ENCODE measurements at places on chromosomes 6 and 20. TPM values are rescaled to one million over a fixed set of nuclear protein-coding genes. Genes with fewer than 3 reads are reported as not detected.
A peak's percentile ranks its signal among the peaks of the same experiment; 100 is the strongest.

- no peak for DNase-seq
Measured at GRCh38 chr6:51618563-51618962, 468.9 kb downstream of the PKHD1 start.

GRCh38 chr20:44442298-44443070, 33.2 kb upstream of the TTPAL start:
- DNase-seq = no peak

- no peak for DNase-seq
Measured at GRCh38 chr6:122604676-122605075, 5.5 kb upstream of the PKIB start.

GRCh38 chr6:30845183-30845582, 39.1 kb upstream of the DDR1 start:
- DNase-seq = no peak

GRCh38 chr6:72084992-72085569, 198.7 kb downstream of the RIMS1 start:
- no peak for DNase-seq

DNA sequence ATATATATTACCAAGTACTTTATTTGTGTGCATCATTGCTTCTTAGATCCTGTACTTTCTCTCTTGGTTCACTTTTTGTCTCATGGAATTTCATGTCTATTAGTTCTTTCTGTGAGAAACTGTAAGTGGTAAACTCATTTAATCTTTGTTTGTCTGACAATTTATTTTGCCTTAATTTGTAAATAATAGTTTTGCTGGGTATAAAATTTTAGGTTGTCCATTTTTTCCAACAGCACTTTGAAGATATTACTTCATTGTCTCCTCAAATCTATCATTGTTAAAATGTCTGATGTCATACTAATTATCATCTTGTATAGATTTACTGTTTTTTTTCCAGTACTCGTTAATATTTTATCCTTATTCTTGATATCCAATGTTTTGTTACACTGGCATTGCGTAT, 205.2 kb upstream of the CDYL start:
- no peak for DNase-seq

GRCh38 chr6:73032586-73032985, 192.7 kb downstream of the KHDC1L start:
- DNase-seq = peak; percentile 9

The C20orf202 gene
- total RNA-seq = not detected

The ATP9A gene
- total RNA-seq = 37.6 TPM

DNA sequence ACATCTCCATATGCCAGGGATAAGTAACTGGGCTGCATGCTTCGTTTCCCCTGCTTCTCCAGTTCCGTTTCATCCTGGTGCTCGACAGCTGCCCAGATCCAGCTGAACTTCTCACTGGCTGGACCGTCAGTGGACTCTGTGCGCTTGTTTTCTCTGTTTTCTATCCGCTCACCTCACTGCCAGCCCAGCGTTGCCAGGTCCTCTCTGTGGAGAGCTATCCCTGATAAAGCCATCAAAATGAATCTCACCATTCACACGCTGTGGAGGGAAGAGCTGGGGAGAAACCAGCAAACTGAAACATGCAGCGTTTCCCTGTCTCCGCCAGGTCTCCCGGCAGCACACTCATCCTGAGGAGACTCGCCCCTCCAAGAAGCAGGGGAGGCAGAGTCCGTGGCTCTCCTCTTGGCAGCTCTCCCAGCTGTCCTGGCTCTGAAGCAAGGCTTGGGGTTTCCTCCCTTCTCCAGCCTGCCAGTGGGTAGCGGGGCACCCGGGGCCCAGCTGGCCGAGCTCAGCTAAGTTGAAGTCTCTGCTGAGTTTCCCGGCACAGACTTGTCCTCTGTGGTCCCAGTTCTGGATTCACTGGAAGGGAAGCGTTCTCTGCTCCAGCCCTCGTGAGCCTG, 160.9 kb downstream of the DTNBP1 start:
- peak; percentile 64 for DNase-seq

The ADAM33 gene
- 0.41 TPM for total RNA-seq

- DNase-seq = no peak
Measured at GRCh38 chr20:23644164-23644563, 6.4 kb upstream of the CST3 start.

DNA sequence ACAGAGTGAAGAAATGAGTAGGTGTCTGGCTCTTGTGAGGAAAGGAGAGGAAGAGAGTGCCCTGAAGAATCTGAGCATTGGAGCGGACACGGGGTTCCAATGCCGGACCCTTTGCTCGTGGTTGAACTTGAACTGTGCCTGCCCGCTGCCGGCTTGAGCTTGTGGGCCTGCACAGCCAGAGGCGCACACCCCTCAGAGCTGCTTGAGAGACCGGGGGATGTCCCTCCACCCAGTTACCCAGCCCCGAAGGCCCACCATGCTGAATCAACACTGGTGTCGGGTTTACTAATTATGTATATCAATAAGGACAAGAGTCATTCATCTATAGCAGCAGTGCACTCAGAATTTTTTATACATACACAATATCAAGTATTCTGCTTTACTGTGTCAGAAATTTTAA, 218.3 kb upstream of the CST7 start:
- no peak for DNase-seq

DNA sequence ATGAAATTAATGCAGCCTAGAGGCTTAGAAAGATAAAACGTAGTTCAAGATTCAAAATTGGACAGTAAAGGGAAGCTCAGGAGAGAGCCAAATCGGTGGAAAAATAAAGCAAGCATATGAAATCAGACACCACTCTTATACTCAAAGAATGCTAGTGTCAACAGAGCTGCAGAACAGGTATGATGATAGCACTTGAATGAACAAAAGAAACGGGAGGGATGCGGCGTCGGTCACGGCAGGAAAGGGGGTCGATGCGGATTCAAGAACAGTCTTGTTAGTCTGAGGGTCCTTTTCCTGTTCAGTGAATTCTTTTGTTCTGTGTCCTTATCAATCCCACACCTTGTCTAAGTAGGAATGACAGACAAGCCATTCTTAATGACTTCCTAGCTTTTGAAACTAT, 114.4 kb downstream of the FOXC1 start:
- DNase-seq = no peak

The PRDM1 gene
- total RNA-seq = 2.7 TPM

- DNase-seq = no peak
Measured at GRCh38 chr20:34948030-34948429, 7.6 kb downstream of the GSS start.

The OR12D3 gene
- not detected for total RNA-seq

The MYH7B gene
- 0.04 TPM for total RNA-seq

The TCFL5 gene
- total RNA-seq = 5.4 TPM

The TMEM244 gene
- total RNA-seq = not detected

DNA sequence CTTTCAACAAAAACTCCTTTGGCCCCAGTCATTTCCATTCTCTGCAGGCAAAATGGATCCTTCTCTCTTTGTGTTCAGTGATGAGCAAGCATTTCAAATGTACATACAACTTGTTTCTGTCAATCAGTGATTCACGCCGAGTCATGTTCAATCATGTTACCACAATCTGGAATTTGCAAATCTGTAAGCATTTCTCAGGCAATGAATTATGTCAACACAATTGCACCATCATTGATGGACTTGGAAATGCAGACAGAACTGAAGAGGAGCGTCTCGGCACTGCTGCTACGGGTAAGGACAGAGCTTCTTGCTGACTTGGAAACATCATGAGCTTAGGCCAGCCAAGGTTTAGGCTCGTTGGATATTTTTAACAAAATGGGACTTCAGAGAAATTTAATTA, 132.8 kb upstream of the AGPAT4 start:
- peak; percentile 83 for DNase-seq

GRCh38 chr6:20367743-20368485, 33.8 kb upstream of the E2F3 start:
- DNase-seq = no peak

- DNase-seq = no peak
Measured at GRCh38 chr6:128725271-128726233, 157.4 kb upstream of the LAMA2 start.

DNA sequence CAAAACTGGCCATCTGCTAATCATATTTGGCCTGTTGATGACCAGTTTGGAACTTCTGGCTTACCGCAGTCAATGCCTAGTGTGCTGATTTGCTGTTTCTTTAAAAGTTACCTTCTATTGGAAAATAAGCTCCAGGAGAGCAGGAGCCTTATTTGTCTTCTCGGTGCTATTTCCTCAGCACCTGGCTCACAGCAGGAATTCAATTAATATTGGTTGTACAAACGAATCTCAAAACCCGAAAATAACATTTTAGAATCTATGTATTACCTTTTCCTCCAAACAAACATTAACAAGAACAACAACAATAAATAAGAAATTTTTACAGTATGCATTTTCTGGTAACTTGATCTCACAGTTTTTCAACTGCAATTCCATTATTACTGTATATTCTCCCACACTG, 1080.7 kb upstream of the MAP3K7 start:
- DNase-seq = no peak

DNA sequence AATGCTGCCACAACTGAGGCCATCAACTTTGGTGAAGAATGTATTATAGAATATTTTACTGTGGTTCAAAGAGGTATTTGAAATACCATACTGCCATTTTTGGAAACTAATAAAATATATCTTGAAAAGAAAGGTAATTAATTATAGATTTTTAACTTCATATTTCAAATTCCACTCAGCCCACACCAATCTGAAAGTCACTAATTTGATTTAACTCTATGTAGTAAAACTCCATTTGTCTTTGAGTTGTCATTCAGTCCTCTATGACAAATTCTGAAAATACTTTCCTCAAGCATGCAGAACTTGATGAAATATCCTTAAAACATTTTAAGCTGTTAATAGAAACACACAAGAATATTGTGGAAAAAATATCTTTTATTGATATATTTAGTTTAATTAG, 1196.7 kb upstream of the CITED2 start:
- no peak for DNase-seq

- DNase-seq = no peak
Measured at GRCh38 chr6:37092923-37093727, 76.8 kb upstream of the PIM1 start.

The LY6G6D gene
- not detected for total RNA-seq

DNA sequence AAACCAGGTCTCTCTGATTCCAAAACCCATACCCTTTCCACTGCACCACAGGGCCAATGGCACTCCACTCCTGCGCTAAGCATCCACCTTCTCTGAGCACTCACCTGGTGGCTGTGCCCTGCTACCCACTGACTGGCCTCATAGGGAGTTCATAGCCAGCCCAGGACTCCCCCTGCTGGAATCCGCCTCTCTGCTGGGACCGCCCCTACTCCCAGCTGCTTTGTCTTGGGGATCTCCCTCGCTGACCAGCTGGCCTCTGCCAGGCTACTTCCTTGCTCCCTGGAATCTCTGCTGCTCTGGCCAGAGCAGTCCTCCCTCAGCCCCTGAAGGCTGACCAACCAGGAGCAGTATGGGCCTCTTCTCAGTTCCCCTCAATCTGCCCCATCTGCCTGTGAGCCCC, 129.7 kb downstream of the FAXC start:
- no peak for DNase-seq

DNA sequence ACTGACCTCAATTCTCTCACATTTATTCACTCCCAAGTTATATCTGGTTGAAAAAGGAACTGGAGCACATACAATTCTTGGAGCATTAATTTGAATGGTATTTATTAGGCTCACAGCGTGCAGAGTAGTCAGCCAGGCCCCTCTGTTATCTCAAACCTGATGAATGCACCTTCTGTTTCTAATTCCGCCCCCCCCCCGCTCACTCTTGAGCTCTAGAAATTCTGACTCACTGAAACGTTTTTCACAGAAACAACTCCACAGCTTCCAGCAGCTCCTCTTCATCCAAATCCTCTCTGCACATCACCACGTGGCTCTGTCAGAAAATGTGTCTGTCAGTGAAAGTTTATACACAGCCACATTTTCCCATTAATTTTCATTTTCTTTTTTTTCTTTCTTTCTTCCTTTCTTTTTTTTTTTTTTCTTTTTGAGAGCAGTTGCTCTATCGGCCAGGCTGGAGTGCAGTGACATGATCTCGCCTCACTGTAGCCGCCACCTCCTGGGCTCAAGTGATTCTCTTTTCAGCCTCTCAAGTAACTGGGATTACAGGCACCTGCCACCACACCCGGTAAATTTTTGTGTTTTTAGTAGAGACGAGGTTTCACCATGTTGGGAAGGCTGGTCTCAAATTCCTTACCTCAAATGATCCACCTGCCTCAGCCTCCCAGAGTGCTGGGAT, 109.4 kb downstream of the TBXT start:
- no peak for DNase-seq

DNA sequence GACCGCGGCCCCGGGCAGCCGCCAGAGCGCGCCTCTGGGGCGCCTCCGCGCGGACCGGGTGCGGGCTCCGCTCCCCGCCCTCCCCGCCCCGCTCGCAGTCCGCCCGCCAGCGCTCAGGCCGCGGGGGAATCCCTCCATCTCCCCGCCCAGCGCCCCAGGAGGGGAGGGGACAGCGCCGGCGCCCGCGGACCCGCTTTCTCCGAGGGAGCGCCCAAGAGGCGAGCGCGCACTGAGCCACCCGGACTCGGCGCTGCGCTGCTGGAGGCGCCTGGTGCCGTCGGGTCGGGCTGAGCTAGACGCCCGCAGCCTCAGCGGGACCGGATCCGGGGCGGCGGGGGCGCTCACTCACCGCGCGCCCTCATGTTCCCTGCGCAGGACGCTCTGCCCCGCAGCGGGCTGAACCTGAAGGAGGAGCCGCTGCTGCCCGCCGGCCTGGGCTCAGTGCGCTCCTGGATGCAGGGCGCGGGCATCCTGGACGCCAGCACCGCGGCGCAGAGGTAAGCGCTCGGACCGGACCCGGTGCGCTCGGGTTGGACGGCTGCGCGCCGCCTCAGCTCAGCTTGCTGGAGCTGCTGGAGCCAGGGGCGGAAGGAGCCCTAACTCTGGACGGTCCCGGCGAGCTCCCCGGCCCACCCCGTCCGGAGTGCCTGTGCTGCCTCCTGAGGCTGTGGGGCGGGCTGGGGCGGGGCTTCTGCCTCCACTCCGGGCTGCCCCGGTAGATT, 867 bp downstream of the EBF4 start:
- DNase-seq = no peak

GRCh38 chr20:31823360-31824124, 4.4 kb downstream of the MYLK2 start:
- no peak for DNase-seq

DNA sequence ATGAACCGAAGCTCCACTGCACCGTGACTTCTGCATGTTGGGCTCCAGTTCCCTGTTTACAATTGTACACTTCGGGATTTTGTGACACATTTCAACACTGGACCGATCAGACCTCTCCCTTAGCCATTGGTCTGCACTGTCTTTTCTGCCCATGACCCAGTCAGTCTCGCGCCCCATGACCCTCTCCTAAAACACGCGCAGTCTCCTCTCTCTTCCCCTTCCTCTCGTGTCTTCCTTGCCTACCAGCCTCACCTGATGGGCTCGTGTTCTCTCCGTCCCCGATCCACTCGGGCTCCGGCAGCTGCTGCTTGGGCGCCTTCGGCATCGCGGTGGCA, 535 bp upstream of the ABCF1 start:
- DNase-seq = no peak

Measured in kidney epithelial cell (primary cell).